ENCODE measurements at places on chromosomes 1 and 21.

- no peak for DNase-seq
Observed at GRCh38 chr1:174800876-174801275, 198.9 kb upstream of the CACYBP start.

- no peak for DNase-seq
Observed at GRCh38 chr1:52899445-52899894, 22.1 kb downstream of the ECHDC2 start.

DNA sequence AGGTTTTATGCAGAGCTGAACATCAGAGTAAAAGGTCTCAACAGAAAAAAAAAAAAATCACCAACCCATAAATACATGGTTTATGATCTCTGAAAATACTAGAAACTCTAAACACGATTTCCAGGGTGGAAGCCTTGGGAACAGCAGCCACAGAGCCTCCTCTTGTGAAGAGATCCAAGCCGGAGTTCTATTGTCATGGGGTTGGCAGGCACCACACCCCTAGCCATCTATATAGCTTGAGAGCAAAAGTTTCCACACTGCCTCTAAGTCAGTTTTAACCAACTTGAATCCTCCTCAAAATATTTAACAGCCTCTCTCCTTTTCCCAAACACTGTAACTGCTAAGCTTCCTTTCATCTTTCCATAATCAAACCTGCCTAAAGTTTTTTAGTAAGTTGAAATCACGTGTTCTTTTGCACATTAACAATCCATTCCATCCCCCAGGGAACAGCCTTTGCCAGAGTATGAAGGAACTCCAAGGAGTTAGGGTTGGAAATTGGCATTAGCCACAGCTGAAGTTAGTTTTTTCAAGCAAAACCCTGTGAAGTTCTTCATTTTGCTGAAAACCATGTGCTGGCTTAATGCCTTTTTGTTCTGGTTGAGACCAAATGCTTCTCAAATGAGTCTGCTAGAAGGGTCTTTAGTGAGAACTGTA, 13.8 kb upstream of the SEC16B start:
- DNase-seq, result no peak

DNA sequence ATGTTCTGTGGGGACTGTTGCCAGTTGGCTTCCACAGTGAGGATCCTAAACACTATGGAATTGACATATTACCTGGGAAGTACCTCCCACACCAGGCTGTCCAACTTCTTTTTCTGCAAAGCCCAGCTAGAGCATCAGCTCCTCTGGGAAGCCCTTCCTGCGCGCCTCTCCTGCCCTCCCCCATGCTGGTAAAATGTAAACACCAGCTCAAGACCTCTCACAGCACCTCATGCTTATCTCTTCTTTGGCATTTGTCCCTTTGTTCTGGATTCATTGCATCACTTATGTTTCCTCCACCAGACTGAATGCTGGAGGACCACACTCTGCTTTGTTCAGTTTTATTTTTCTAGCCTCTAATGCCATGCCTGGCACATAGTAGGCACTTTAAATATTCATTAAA, 172.1 kb downstream of the HHAT start:
- no peak for DNase-seq

DNA sequence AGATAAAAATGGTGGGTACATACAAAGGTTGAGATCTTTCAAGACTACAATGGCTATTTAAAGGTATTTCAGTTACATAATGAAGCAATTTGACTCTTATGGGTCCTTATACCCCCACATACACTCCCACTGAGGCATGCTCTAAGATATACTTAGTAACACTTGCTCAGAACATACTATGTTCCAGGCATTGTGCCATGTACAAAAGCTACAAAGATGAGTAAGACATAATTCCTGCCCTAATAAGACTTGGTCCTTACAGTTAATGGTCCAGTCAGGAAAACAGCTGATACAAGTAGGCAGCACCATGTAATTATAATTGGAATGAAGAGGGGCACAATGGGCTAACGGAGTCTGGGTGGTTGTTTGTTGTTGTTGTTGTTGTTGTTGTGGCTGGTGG, 166.7 kb upstream of the BEND5 start:
- no peak for DNase-seq

DNA sequence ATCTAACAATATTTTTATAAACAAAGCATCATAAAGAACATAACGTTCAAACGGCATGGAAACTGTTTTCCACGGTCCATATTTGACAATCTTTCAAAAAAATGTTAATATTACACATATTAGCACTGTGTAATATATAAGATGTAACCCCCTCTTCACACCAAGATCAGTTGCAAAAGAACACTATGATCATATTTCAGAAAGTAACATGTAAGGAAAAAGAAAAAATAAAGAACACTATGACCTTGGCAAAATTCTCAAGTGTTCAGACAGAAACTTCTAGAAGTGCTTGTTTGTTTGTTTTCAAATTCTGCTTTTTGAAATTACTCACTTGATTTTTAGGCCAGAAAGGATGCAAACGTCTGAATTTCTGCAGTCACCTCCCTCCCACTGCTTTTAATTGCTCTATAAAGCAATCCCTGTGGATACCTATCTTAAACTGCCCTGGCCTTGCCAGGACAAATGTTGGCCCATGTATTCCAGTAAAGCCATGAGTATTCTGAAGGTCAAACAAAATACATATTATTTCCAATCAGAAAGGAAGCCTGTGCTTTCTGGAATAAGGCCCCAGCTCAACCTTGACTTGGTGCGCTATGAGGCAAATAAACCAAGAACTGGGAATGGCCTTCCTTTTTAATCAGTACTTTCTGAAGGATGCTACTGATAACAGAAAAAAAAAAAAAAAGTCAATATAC, 68.6 kb downstream of the TGFBR3 start:
- DNase-seq, result no peak

- DNase-seq, result no peak
Observed at GRCh38 chr1:153610811-153611301, 2.1 kb downstream of the S100A16 start.

DNA sequence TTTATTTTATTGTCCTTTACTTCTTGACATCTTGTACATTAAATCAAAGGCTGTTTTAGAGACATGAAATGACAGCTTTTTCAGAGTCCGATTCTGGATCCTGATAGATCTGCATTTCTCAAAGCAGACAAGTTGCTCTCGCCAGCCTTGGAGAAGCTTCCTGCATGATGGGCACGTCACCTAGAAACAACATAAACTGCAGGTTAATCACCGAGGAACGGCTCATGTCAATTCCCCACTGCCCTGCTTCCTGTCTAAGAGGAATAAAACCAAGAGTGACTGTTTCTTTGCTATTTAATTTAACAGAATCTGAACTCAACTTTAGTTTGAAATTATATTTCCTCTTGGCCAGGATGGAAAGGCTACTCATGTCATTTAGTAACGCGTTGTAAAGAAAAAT, 77.0 kb downstream of the RWDD3 start:
- no peak for DNase-seq

DNA sequence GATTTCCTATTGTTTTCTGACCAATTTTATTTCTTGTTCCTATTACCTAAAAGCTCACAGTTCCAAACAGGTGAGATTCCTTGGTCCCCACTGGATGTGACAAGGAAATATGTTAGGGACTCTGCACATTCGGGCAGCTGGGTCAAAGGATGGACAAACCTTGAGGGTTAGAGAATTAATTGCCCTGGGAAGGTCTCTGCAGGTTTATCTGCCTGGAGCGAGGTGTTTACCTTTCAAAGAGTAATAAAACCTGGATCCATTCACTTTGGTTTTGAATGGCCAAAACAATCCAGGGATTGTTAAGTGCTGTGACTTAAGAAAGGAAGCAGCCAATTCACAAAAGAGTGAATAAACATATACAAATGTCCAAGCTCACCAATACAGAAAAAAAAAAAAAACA, 33.6 kb upstream of the RAB4A start:
- no peak for DNase-seq

GRCh38 chr1:96513136-96513535, 208.4 kb upstream of the PTBP2 start:
- DNase-seq, result no peak

DNA sequence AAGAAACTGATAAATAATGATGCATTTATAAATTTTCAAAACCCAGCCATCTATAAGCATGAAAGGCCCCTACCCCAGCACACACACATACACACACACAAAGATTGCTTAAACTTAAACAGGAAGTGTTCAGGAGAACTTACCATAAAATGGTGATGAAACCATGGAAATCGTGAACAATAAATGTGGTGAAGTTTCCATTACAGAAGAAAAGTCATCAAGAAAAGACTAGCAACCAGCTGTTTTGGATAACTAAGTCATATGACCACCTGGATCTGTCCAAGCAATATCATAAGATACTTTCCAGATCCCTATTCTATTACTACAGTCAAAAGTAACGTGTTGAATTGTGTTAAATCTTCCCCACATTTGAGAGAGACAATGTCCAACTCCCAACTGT, 24.1 kb downstream of the RGS5 start:
- DNase-seq, result no peak
